Omental fat pad (tissue), 4 donors: ENCODE measurements at places on chromosomes 13 and 19. TPM values are rescaled to one million over a fixed set of nuclear protein-coding genes. Genes with fewer than 3 reads are reported as not detected.

GRCh38 chr19:3094601-3095440 lies 659 bp downstream of the GNA11 start:
- no peak for DNase-seq

DNA sequence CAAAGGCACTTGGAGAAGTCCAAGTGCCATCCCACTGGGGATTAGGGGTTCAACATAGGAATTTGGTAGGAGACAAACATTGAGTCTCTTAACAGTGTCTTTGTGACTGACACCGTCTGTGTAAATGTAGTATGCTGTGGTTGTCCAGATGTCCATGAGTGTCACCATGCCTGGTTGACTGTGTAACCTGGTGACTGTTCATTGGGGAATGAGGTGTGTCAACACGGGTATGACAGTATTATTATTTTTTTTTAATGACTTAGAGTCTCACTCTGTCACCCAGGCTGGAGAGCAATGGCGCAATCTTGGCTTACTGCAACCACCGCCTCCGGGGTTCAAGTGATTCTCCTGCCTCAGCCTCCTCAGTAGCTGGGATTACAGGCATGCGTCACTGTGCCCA lies 16.2 kb downstream of the PKN1 start:
- no peak for DNase-seq

DNA sequence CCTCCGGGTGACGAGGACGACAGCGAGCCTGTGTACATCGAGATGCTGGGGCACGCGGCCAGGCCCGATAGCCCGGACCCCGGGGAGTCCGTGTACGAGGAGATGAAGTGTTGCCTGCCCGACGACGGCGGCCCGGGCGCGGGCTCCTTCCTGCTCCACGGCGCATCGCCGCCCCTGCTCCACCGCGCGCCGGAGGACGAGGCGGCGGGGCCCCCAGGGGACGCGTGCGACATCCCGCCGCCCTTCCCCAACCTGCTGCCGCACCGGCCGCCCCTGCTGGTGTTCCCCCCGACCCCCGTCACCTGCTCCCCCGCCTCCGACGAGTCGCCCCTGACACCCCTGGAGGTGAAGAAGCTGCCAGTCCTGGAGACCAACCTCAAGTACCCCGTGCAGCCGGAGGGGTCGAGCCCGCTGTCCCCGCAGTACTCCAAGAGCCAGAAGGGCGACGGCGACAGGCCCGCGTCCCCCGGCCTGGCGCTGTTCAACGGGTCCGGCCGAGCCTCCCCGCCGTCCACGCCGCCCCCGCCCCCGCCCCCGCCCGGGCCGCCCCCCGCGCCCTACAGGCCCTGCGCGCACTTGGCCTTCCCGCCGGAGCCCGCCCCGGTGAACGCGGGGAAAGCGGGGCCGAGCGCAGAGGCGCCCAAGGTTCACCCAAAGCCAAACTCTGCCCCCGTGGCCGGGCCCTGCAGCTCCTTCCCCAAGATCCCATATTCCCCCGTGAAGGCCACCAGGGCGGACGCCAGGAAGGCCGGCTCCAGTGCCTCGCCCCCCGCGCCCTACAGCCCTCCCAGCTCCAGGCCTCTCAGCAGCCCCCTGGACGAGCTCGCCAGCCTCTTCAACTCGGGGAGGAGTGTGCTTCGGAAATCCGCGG lies 511.3 kb downstream of the MYO16 start:
- DNase-seq: no peak

DNA sequence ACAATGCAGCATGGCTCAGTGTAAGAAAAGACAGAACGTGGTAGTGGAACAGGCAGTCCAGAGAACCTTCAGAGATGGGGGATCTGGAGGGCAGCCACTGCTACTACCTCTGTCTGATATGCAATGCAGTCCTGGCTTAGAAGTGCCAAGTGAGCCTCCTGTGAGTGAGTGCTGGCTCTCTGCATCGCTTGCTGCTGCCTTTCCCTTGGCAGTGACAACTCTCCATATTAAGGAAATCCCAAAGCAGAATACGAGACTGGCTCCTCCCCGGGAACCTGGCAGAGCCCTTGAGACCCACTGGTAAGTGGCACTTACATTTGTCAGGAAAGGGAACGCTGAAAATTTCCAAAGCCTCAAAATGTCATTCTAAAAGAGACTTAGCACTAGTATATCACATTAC lies 7.5 kb downstream of the DOCK9 start:
- no peak for DNase-seq

GRCh38 chr13:51552027-51552426 lies 32.2 kb upstream of the WDFY2 start:
- no peak for DNase-seq

GRCh38 chr13:35724446-35724845 lies 248.0 kb upstream of the MAB21L1 start:
- DNase-seq: no peak

- DNase-seq: no peak
These were observed 45.3 kb downstream of the UFM1 start for GRCh38 chr13:38394777-38395496.

DNA sequence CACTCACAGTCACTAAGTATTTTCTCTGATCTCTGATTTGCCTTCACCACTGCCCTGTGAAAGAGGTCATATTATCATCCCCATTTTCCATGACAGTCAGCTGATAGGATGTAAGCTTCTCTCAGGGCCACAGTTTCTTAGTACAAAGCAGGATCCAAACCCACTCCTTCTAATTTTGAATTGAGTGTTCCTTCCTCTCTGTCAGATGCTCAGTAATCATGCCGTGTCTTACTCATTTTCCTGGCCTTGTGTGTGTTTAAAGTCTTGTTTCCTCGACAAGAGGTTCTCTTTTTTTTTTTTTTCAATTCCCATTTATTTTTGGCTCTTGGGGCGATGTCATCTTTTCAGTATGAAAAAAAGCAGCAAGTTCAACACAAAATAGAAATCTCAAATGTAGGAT lies 72.3 kb downstream of the NAA16 start:
- DNase-seq: no peak

GRCh38 chr13:77898097-77898496 lies 20.5 kb downstream of the EDNRB start:
- DNase-seq: no peak

The KLK3 gene
- not detected for total RNA-seq

The EID2B gene
- total RNA-seq: 4.4 TPM

DNA sequence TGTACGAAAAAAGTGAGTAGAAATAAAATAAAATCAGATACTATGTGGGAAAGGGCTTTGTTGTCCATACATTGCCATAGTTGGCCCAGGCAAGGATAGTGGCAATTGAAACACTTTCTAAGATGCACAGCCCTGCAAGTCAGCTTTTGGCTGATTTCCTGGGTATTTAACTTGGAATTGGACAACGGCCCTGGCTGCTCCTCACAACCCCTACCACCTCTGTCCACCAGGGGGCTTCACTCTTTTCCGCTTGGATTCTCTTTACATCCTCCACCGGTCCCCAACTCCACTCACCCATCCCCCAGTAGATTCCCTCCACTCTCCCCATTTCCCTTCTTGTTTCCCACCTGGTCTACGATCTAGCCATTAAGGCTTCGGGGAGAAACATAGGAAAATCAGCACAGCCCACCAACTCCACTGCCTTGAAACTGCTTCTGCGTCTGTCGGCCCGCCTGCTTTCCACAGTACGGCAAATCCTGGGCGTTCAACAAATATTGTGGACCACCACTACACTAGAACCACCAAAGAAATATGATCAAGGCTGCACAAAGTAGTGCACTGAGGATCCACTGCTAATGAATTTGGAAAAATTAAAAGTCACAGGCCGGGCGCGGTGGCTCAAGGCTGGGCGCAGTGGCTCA lies 48.6 kb upstream of the GTF3A start:
- peak; percentile 57 for DNase-seq

DNA sequence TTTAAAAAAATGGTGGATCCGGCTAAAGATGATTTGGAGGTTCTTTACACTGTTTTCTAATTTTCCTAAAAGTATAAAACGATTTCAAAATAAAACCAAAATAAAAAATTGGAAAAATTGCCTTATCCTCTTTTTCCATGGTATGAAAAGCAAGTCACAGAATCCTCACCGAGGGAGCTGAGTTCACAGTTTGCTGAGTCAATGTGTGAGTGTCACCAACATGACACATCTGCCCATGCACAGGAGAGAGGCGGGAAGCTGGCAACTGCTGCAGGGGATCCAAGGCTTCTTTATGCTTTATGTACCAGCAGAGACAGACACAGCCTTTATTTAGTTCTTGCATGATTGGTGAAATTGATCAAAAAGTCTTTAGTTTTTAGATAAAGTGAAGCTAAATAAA lies 157.8 kb downstream of the TNFSF13B start:
- no peak for DNase-seq

DNA sequence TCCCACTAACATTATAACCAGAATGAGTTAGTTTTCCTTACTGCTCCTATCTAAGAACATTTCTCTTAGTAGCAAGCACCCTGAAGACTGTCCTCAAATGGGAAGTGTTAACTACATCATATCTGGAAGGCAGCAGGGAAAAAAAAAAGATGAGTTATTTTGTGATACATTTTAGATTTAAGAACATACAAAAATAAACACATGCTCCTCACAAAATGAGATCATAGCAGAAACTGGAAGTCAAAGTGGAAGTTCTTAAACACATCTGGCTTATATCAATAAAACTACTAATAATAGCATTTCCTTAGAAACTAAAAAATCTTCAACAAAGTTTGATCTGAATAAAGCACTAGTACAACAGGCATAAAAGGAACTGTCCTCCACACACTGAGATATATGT lies 70.4 kb downstream of the SLITRK6 start:
- DNase-seq: no peak

GRCh38 chr13:81142306-81142999 lies 801.5 kb upstream of the SPRY2 start:
- no peak for DNase-seq

The TMEM190 gene
- total RNA-seq: not detected

The ZNF8 gene
- total RNA-seq: 9.3 TPM

- no peak for DNase-seq
These were observed 116.2 kb downstream of the KLF12 start for GRCh38 chr13:74018062-74018431.

GRCh38 chr19:33497131-33497777 lies 24.3 kb downstream of the PEPD start:
- DNase-seq: no peak

GRCh38 chr13:108947551-108948030 lies 318.2 kb downstream of the MYO16 start:
- no peak for DNase-seq

DNA sequence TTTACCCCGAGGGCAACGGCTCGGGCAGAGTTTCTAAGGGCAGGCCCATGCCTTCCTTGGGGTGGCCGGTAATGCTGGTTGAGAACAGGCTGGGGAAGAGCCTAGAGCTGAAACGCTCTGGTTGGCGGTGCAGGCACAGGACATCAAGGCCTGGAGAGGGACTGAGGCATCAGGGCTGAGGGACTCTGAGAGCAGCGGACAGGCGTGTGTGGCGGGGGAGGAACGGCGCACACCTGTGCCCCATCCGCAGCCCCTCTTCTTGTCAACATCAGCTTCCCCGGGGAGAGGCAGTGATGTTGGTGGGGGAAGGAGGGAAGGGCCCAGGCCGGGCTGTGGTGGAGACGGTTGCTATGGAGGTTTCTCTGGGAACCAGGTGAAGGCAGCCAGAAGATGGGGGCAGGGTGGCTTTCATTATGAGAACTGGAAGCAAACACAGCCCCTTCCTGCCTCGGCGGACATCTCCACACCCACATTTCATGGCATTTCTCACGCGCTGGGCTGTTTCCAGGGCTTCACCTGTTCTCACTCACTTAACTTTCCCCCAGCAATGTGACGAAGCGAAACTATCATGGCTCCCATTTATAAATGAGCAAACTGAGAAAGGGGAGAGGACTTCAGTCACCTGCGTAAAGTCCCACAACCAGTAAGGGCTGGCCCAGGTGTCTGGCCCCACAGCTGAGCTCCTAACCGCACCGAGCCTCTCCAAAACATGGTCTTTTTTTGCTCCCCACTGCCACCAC lies 8.2 kb upstream of the ATF5 start:
- no peak for DNase-seq

DNA sequence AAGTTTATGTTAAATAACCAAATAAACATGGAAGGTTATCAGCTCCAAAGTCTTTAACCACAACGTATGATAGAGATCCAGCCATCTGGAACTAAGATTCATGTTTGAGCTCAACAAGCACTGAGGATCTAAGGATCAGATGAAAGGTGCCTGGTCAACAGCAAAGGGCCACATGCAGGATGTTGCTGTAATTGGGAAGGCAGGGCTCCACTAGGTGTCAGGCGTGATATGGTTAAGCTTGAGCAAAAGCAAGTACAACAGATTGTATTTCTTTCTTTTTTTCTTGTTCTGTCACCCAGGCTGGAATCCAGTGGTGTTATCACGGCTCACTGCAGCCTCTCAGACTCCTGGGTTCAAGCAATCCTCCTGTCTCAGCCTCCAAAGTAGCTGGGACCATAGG lies 12.0 kb downstream of the EBPL start:
- no peak for DNase-seq

- no peak for DNase-seq
These were observed 829 bp downstream of the B3GLCT start for GRCh38 chr13:31200637-31200971.

The ZNF333 gene
- total RNA-seq: 30.1 TPM

DNA sequence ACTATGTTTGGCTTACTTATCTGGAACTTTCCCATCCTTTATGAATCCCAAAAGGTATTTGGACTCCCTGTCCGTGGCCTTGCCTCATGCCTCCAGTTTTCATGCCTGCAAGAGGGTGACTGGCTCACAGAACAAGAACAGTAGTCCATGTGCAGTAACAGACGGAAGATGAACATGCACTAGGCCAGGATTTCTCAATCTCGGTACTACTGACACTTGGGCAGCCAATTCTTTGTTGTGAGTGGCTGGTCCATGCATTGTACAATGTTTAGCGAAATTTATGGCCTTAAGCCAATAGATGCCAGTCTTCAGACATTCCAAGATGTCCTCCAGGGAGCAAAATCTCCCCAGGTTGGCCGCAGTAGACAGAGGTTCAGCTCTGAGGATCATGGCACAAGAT lies 61.9 kb downstream of the DOCK9 start:
- no peak for DNase-seq
